ENCODE measurements at places on chromosomes 16 and 17.

GRCh38 chr16:75761108-75761507 is 34.8 kb upstream of the CPHXL start:
- DNase-seq: no peak

- no peak for DNase-seq
Observed at GRCh38 chr17:70829876-70830275, 660.5 kb downstream of the KCNJ2 start.

- DNase-seq: no peak
Observed at GRCh38 chr16:86306811-86307513, 203.4 kb upstream of the FOXF1 start.

- no peak for DNase-seq
Observed at GRCh38 chr17:38603786-38604478, 1.8 kb downstream of the SRCIN1 start.

DNA sequence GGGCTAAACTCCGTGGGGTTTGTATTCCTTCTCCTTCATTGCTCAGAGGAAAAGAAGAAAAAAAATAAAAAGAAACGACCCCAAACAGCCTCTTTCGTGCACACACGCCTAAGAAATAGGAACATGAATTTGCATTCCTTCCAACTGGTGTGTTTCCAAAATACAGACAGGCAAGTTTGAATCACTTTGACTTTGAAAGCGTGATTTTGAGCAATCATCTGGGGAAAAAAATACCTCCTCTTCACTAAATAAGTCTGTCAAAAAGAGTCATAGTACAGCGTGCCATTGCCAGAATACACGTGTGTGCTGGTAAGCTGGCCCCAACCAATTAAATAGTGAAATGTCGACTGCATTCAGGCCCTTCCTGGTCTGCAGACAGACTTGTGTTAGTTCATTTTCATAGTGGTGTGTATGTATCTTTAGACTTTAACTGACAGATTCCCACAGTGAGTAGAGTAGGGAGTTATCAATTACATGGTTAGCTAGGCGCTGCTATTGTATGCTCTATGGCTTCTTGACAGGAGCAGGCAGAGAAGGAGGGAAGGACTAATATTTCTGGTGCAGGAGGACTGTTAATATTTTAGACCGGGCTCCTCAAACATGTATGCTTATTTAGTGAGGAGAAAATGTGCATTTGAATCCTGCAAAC is 618.3 kb downstream of the MAF start:
- DNase-seq: no peak

DNA sequence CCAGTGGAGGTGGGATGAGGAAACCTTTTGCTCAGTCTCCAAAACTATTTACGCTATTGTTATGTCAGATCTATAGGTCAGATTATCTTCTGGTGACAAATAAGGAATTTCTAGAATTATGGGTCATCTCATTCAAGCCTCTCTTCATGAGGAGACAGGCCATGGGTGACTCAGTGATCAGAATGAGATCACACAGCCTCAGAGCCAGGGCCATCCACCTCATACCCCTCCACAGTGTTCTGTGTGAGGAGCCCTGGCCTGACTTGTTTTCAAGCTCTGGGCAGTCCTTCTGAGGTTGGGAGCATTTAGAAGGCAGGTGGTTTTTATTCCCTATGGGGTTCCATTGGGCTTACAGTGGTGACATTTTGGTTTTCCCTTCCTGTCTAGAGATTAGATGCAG is 26.5 kb downstream of the YPEL2 start:
- no peak for DNase-seq

- DNase-seq: peak; percentile 79
Observed at GRCh38 chr17:39753514-39754160, 15.9 kb downstream of the GRB7 start.

- DNase-seq: no peak
Observed at GRCh38 chr17:54900457-54901229, at the start of gene TOM1L1. Gene TOM1L1, plus strand, starts transcription at chr17:54900852. Its CDS starts 14 bp downstream, at chr17:54900866.

GRCh38 chr17:39935909-39936308 is 8.4 kb downstream of the LRRC3C start:
- no peak for DNase-seq

DNA sequence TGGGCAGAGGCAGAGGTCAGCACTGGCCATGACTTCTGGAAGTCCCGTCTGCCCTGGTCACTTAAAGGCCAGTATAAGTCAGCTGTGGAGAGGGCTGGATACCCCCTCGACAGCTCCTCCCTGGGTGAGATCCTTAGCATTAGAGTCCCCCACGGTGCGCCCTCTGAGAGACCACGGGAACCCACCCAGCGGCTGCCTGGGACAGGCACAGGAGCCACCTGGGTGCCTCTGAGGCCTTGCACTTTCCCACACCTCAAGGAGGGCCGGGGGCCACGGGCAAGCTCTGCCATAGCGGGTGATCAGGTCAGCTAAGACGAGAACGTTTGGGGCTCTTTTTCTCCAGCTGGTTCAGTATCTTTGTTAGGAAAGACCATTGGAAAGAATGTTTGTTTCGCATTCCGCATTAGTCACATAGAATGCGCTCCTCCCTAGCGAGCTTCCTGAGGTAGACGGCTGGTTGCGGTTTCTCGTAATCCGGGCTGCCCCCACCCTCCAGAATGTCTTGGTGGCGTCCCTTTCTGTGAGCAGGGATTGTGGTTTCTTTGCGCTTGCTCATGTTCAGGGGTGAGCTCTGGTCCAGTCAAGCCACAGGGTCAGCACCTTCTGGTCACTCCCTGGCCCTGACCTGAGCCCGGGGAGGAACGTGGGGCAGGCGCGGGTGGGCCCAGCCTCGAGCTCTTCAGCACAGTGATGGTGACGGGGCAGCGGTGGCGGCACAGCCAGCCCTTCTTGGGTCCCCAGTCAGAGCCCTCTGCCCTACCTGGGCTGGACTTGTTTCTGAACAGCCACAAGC is 25.2 kb downstream of the NME3 start:
- DNase-seq: no peak

DNA sequence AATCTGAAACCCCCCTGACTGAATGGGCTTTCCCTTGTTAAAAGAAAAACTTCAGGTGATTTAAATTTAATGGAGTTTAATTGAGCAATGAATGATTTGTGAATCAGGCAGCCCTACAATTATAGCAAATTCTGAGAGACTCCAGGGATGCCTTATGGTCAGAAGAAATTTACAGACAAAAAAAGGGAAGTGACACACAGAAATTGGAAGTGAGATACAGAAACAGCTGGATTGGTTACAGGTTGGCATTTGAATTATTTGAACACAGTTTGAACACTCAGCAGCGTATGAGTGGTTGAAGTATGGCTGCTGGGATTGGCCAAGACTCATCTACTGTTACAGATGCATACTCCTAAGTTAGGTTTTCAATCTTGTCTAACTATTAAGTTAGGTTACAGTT is 19.0 kb upstream of the CPHXL start:
- DNase-seq: no peak

DNA sequence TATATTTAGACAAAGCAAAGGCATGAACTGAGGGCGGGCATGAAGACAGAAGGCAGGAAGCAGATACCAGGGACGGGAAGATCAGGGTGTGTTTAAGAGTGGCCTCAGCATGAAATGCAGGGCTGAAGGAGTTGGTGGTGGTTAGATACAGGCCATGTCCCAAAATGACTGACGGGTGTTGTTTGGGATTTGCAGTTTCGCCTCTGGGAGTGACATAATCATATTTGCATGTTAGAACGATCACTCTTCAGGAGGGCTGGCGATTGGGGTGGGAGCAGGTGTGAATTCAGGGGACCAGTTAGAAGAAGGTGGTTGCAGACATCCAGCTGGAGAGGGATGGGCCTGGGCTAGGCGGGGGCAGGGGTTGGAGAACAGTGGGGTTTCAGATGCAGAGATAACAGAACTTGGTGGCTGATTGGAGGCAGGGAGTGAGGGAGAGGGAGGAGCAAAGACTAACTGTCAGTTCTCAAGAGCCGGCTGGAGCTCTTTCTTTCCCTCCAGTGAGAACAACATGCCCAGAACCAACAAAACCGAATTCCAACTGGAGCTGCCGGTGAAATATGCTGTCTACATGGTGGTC is 27.2 kb upstream of the ITGAX start:
- DNase-seq: no peak

DNA sequence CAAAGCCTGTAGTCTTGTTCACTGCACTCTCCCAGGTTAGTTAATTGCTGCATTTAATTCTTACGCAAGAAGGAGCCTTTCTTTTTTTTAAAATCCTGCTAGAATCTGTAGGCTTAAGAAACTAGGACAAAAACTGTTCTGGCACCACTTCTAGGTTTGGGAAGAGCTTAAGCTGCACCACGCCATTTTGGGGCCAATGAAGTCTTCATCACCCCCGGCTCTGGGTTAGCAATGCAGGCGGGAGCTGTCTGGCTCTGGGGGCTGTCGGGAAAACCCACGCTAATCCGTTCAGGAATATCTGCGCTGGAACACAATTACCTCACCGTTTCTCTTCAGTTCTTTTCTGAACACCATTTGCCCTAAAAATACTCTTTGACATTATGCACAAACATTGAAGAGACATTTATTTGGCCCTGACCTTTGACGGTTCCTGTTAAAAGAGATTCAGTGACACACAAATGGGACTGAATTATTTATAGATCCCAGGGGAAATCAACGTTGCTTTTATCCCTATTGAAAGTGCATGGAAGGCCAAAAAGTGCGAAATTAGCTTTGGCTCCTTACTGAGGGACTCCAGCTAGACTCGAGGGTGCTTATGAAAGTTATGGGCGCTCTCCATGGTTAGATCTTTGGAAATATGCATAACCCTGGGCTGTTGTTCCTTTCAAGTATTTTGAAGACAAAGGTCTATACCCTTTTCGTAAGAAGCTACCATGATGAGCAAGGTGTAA is 249.2 kb downstream of the HAPSTR1 start:
- DNase-seq: no peak

DNA sequence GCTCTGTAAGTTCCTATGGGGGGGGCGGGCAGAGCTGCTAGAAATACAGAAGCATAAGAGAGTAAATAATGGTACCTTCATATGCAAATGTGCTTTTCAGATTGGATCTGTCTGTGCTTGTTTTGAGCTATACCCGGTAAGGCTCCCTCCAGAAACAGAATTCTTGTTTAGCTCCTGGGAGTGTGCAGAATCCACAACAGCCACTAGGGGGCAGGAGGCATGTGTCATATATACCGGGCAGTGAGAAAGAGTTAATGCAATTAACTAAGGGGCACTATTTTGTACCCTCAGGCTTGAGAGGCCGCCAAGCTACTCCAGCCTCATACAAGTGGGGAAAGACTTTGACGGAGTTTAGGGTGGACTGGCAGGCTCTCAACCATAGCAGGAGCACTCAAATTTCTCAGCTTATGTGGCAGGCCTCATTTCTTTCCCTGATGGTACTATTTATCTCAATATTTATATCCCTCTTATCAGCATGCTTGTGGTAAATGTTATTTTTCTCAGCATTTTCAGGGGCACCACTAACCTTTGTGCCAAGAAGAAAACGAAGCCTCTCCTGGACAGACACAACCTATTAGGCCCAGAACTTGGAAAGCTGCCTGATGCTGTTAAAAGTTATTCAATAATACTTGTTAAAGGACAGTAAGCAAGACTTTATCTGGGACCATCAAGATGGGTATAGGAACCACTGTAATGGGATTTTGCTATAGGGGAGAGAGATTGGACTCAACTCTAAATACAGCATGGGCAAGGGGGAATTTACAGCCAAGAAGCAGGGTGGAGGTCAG is 10.7 kb upstream of the CENPV start:
- DNase-seq: peak; percentile 65

DNA sequence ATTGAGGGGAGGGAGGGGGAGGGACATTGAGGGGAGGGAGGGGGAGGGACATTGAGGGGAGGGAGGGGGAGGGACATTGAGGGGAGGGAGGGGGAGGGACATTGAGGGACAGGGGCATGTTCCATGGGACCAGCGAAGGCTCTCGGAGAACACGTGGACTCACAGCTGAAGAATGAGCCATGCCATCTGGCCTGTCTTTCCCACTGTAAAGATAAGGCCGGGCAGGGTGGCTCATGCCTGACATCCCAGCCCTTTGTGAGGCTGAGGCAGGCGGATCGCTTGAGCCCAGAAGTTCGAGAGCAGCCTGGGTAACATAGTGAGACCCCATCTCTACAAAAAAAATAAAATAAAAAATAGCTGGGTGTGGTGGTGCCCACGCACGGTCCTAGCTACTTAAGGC is 32.5 kb downstream of the RPH3AL start:
- no peak for DNase-seq

- DNase-seq: peak; percentile 59
Observed at GRCh38 chr16:11629071-11630030, 38.9 kb upstream of the SNN start.

DNA sequence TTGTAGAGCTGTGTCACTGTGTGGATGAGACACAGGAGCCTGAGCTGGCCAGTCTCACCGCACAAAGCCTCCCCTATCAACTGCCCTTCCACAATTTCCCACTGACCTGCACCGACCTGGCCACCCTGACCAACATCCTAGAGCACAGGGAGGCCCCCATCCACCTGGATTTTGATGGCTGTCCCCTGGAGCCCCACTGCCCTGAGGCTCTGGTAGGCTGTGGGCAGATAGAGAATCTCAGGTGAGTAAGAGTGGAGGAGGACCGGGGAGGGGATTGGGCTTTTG is 37.4 kb downstream of the NLRC5 start:
- no peak for DNase-seq

Measured in CD4-positive, alpha-beta T cell treated with Interferon gamma for 1 hour (primary cell).